HCT116 (cell line): ENCODE measurements at places on chromosomes 16 and 17. TPM values are rescaled to one million over a fixed set of nuclear protein-coding genes. Genes with fewer than 3 reads are reported as not detected.

DNA sequence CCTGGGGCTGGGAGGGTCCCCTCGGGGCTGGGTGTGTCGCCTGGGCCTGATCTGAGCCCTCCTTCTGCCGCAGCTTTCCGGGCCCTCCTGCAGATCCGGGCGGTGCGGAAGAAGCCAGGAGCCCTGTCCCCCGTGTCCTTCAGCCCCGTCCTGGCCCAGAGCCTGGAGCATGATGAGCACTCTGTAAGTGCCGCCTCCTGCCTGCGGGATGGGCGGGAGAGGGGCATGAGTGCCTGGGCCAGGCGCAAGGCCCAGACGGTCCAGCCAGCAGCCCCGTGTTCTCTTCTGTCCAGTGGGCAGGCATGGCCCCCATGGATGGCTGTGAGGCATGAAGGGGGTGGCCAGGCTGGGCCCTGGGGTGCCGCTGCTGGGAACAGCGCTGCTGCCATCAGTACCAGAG, 16.0 kb upstream of the NUDT16L1 start:
- H3K4me1 ChIP-seq, result no peaks in the 10 kb centered on the region
- H3K27me3 ChIP-seq, result no peaks in the 10 kb centered on the region
- no peak overlapping the region for H3K4me3 ChIP-seq
- DNase-seq, result no peak
- H3K36me3 ChIP-seq, result no peaks in the 10 kb centered on the region; the same call in 1 of the 2 replicates

DNA sequence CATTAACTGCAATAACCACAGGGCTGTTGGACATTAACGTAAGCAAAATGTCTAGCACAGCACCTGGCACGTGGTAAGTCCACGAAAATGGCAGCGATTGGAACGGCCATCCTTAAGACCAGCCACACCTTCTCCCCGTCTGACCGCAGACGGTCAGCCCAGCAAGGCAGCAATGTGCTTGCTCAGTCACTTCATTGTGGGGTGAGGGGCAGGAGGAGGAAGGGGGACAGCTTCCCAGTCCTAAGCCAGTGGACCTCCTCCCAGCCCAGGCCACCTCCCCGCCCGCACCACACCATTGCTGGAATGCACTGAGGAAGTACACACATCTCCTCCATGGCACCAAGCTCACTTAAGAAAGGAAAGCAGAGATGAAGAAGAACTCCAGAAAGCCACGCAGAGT, 8.6 kb upstream of the MYLK3 start:
- H3K27ac ChIP-seq, result no peak overlapping the region
- H3K4me3 ChIP-seq, result no peak overlapping the region
- no peaks in the 10 kb centered on the region; the same call in 1 of the 2 replicates for H3K27me3 ChIP-seq
- no peak for DNase-seq
- no peaks in the 10 kb centered on the region for H3K36me3 ChIP-seq
- no peaks in the 10 kb centered on the region for H3K4me1 ChIP-seq

DNA sequence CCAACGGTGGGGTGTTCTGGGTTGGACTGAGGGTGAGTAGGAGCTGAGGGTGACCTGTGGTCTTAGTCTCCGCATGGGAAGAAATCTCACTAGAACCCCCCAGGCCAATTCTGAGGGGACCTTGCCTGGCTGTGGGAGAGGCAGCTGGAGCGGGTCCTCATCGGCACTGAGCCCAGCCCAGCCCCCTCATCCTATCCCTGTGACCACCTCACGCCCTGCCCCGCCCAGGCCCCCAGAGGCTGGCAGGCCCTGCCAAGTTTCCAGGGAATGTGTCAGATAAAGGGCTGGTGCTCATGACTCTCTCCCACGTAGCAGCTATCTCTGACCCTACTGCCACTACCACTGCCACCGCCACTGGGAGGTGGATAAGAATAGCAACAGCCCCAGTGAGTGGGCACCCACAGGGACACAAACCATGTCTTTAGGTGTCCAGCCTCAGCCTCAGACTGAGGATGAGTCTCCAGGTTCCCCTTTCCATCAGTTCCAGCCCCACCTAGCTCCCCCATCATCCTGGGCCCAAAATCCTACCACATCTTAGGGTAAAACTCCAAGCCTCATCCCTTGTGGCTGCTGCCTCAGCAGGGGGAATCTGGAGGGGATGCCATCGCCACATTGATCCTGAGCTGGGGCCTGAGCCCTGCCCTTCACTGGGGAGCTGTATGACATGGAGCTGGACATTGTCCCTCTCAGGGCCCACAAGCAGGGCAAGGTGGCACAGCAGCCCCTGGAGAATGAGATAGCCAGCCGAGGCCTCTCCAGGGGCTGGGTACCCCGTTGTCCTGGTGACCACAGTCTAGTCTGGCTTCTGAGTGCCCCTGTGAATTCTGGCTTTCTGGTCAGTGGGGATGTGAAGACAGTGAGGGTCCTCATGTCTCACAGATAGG, 14.9 kb downstream of the CDH16 start:
- H3K4me1 ChIP-seq, result peaks cover 17% of the 10 kb centered on the region
- H3K27ac ChIP-seq, result no peak overlapping the region
- no peaks in the 10 kb centered on the region for H3K27me3 ChIP-seq
- DNase-seq, result no peak

DNA sequence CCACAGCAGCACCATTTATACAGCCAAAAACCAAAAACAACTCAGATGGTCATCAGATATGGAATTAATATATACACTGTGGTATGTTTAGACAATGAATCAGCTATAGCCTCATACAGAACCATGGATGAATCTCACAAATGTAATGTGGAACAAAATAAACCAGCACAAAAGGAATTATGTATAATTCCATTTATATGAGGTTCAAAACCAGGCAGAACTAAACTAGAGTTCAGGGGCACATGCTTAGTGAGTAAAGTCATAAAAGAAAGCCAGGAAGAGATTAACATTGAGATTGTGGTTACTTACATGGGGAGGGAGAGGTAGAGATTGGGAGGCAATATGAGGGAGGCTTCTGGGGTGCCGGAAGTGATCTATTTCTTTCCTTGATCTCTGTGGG, 231.1 kb downstream of the COPRS start:
- H3K27me3 ChIP-seq, result no peaks in the 10 kb centered on the region
- no peaks in the 10 kb centered on the region for H3K36me3 ChIP-seq
- DNase-seq, result no peak
- no peak overlapping the region for H3K27ac ChIP-seq

GRCh38 chr17:66240630-66241029, 11.4 kb upstream of the APOH start:
- no peaks in the 10 kb centered on the region for H3K36me3 ChIP-seq
- no peak overlapping the region for H3K27ac ChIP-seq
- H3K27me3 ChIP-seq, result no peaks in the 10 kb centered on the region
- peaks cover 6% of the 10 kb centered on the region for H3K4me1 ChIP-seq
- H3K4me3 ChIP-seq, result no peak overlapping the region

DNA sequence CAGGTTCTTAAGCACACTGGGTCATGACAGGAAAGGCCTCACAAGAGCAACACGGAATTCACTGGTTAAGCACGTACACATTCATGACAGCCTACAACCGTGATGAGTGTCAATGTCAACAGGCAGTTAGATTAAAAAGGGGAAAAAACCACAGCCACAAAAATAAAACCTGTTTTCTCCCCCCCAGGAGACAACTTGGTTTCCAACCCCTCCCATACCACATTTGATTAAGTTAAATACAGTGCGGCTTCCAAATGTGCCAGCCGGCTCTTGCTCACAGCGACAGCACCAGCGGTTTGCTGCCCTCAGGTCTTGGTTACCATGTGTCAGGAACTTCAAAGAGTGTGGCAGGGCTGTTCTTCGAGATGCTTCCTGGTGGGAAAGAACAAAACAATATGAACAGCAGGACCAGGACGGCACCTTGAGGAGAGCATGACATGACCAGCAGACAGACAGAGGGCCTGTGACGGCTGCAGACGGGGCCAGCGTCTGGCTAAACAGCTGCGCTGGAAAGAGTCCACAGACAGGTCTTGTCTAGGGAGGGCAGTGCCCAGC, 193.6 kb downstream of the PARN start:
- no peaks in the 10 kb centered on the region for H3K4me1 ChIP-seq
- H3K27me3 ChIP-seq, result no peaks in the 10 kb centered on the region
- DNase-seq, result no peak
- no peak overlapping the region for H3K4me3 ChIP-seq
- no peaks in the 10 kb centered on the region; the same call in 1 of the 2 replicates for H3K36me3 ChIP-seq

DNA sequence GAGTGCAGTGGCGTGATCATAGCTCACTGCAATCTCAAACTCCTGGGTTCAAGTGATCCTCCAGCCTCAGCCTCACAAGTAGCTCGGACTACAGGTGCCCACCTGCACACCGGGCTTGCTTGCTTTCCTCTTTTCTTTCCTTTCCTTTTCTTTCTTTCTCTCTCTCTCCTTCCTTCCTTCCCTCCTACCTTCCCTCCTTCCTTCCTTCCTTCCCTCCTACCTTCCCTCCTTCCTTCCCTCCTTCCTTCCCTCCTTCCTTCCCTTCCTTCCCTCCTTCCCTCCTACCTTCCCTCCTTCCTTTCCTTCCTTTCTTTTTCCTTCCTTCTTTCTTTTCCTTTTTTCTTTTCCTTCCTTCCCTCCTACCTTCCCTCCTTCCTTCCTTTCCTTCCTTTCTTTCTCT, 225.5 kb downstream of the MRTFB start:
- no peak overlapping the region for H3K4me3 ChIP-seq
- no peak for DNase-seq
- H3K27ac ChIP-seq, result no peak overlapping the region
- H3K36me3 ChIP-seq, result no peaks in the 10 kb centered on the region
- H3K4me1 ChIP-seq, result peaks cover 4% of the 10 kb centered on the region

GRCh38 chr17:30823421-30823820, 1.1 kb downstream of the CRLF3 start:
- H3K4me3 ChIP-seq, result peak overlapping the region; percentile 77
- H3K4me1 ChIP-seq, result peaks cover 33% of the 10 kb centered on the region
- no peaks in the 10 kb centered on the region for H3K27me3 ChIP-seq
- no peak for DNase-seq
- H3K27ac ChIP-seq, result peak overlapping the region; percentile 94; the same call in 1 of the 2 replicates

GRCh38 chr17:61425682-61426481, 26.2 kb downstream of the TBX2 start:
- no peak overlapping the region for H3K4me3 ChIP-seq
- H3K27me3 ChIP-seq, result no peaks in the 10 kb centered on the region

GRCh38 chr16:83258366-83258928, 549.3 kb upstream of the HSBP1 start:
- no peaks in the 10 kb centered on the region for H3K36me3 ChIP-seq
- no peak for DNase-seq
- no peak overlapping the region for H3K27ac ChIP-seq
- no peak overlapping the region for H3K4me3 ChIP-seq
- no peaks in the 10 kb centered on the region for H3K4me1 ChIP-seq

- no peak for DNase-seq
- H3K4me1 ChIP-seq, result no peaks in the 10 kb centered on the region
- no peak overlapping the region for H3K27ac ChIP-seq
- no peaks in the 10 kb centered on the region for H3K27me3 ChIP-seq
Observed at GRCh38 chr16:87447323-87447722, 45.5 kb downstream of the ZCCHC14 start.

DNA sequence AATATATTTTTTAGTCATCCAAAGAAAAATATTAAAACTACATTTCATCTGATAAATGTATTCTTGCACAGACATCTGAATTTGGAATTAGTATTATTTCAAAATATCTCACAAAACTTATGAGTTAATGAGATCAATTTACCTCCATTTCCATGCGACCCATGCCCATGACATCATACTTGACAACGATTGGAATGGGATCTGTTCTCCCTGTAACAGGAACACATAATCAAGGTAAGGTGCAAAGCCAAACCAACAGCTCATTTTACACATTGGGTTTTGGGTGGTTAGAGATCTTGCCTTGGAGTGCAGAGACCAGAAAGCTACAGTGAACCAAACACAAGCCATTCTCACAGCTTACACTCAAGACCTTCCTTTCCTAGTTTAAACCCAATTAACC, 46.9 kb upstream of the ITGA2B start:
- DNase-seq, result no peak
- peaks cover 12% of the 10 kb centered on the region for H3K36me3 ChIP-seq
- no peak overlapping the region for H3K4me3 ChIP-seq

GRCh38 chr16:21158208-21159110, at the start of gene LDAF1:
TSS of gene LDAF1 (plus strand) at chr16:21158674. CDS start at chr16:21161183, 2,509 bp downstream.
- H3K36me3 ChIP-seq, result peaks cover 13% of the 10 kb centered on the region
- DNase-seq, result peak; percentile 41
- H3K27me3 ChIP-seq, result no peaks in the 10 kb centered on the region

GRCh38 chr16:20307240-20307671, 20.1 kb downstream of the GP2 start:
- H3K27me3 ChIP-seq, result peaks cover 46% of the 10 kb centered on the region
- no peaks in the 10 kb centered on the region for H3K4me1 ChIP-seq
- no peak for DNase-seq
- no peak overlapping the region for H3K4me3 ChIP-seq
- no peaks in the 10 kb centered on the region for H3K36me3 ChIP-seq

DNA sequence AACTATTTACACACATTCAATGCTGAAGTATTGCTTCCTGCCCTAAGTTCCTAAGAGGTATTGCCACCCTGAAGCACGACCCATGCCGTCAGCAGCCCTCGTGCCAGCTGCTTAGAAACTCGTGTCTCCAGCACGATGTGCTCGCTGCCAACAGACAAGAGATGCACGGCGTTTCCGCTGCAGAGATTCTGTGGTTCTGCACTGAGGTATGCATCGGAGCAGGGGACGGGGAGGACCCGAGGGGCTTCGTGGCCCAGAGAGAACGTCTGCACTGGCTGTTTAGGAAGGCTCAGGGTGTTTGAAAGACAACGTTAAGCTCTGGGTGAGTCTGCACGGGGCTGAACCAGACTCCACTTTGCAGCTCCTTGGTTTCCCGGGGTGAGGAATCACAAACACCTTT, 82.7 kb upstream of the CREBBP start:
- peaks cover 10% of the 10 kb centered on the region; the same call in 1 of the 2 replicates for H3K4me1 ChIP-seq
- H3K4me3 ChIP-seq, result no peak overlapping the region
- no peak overlapping the region for H3K27ac ChIP-seq
- no peaks in the 10 kb centered on the region for H3K36me3 ChIP-seq
- no peaks in the 10 kb centered on the region for H3K27me3 ChIP-seq

GRCh38 chr16:3553138-3553923, 23.9 kb downstream of the NLRC3 start:
- H3K4me3 ChIP-seq, result no peak overlapping the region
- H3K4me1 ChIP-seq, result no peaks in the 10 kb centered on the region
- H3K27ac ChIP-seq, result no peak overlapping the region
- no peak for DNase-seq
- H3K27me3 ChIP-seq, result no peaks in the 10 kb centered on the region
- H3K36me3 ChIP-seq, result no peaks in the 10 kb centered on the region

RAB37 gene
- 8.2 TPM for total RNA-seq

SLC2A4 gene
- total RNA-seq, result 2.5 TPM

AATK gene
- total RNA-seq, result 4.4 TPM

NPIPB8 gene
- total RNA-seq, result 0.79 TPM

TMEM106A gene
- total RNA-seq, result 3.5 TPM
